Small intestine (tissue), 16 donors: ENCODE measurements at places on chromosomes 12 and 14.
A peak's percentile ranks its signal among the peaks of the same experiment; 100 is the strongest.

DNA sequence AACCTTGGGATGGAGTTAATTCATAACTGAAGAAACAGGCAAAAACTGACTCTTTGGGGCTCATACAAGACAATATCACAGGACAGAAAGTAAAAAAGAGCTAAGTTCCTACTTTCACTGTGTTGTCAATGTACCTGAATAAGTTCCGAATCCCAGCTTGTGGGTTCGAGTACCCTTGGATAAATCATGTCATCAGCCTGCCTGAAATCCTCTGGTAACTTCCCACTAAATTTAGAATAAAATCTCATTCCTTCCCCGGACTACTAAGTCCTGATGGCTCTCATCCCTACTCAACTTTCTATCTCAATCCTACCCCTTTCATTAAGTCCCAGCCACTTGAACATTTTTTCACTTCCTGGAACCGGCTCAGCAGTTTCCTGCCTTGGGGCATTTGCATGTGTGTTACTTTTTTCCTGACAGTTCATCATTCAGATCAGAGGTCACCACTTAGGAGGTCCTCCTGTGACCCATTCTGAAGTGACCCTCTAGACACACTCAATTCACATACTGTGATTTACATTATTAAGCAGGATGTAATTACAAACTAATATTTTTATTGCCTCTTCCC, 12.7 kb downstream of the ERP29 start:
- no peak for DNase-seq

GRCh38 chr14:28143316-28143715, 623.3 kb upstream of the FOXG1 start:
- DNase-seq, result no peak

DNA sequence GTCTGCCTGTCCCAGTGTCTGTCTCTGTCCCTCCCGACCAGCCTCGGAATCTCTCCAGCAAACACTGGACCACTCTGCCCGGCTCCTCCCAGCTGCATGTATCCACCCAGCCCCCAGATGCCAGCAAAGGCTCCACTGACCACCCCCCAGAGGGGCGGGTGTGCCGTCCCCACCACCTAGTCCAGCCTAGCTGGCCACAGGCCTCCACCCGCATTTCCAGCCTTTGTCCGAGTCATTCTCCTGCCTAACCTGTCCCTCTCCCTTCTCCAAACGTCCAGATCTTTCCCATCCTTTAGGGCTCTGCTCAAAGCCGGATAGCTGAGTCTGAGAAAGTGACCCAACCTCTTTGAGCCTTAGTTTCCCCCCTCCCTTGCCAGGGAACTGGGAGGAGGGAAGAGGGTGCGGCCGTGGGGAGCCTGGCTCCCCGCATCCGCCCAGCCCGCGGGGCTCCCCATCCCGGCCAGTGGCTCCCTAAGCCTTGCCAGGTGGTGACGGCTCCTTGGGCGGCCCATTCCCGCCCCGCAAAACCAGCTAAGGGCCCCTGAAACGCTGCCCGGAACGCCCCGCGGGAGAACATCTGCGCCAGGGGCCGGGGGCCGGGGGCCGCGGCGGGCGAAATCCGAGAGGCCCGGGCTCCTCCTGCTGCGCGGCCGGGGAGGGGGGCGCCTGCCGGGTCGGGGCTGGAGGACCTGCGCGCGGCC, 34.6 kb upstream of the ANKRD9 start:
- no peak for DNase-seq

DNA sequence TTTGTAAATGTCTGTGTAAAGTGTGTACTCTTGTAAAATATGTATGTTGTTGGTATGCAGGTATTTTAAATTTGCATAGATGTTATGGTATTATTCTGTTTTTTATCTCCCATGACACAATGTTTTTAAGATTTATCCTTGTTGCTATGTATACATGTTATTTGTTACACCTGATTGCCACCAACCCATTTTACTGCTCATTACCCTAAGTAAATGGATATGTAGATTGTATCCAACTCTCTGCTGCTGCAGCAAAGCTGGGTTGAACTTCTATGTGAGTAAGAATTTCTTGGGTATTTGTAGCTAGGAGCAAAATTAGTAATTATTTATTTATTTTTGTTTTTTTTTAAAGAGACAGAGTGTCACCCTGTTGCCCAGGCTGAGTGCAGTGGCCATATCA, 6.2 kb downstream of the APAF1 start:
- no peak for DNase-seq

- DNase-seq, result no peak
Measured at GRCh38 chr12:113533842-113534375, 62.2 kb upstream of the LHX5 start.

- DNase-seq, result no peak
Measured at GRCh38 chr14:42944284-42944683, 1337.6 kb downstream of the LRFN5 start.

DNA sequence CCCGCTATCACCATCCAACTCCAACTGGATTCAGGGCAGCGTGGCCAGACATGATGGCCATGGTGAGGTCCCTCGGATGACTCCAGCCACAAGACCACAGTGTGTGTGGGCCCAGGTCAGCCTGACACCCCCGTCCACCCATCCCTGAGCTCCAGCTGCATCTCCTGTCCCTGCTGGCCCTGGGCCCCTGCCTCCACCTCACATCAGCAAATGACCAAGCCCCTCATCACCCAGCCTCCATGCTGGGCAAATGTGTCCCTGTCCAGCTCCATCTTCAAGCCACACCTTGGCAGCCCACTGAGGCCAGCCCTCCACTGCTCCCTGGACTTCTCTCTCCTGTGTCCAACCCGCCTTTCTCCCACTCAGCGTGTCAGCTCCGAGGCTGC, 3.2 kb downstream of the GPR132 start:
- DNase-seq, result no peak

- no peak for DNase-seq
Measured at GRCh38 chr14:104428860-104429259, 150.7 kb upstream of the C14orf180 start.

DNA sequence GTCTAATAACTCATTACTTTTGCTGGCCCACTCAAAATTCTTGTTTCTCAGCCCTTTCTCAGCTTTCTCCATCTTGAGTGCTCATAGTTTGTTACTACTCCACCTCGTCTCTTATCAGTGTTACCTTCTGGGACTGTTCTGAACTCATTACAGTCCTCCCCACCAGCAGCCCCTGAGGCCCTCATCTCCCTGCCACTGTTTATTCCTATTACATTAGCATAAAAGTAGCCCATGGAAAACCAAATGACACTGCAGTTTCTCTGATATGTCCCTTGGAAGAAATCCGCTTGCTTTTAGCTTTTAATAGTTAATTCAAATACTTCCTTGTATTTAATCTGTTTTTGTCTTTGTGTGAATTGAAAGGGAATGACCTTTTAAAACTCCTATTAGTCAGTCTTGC, 7.6 kb downstream of the AKAP6 start:
- no peak for DNase-seq

DNA sequence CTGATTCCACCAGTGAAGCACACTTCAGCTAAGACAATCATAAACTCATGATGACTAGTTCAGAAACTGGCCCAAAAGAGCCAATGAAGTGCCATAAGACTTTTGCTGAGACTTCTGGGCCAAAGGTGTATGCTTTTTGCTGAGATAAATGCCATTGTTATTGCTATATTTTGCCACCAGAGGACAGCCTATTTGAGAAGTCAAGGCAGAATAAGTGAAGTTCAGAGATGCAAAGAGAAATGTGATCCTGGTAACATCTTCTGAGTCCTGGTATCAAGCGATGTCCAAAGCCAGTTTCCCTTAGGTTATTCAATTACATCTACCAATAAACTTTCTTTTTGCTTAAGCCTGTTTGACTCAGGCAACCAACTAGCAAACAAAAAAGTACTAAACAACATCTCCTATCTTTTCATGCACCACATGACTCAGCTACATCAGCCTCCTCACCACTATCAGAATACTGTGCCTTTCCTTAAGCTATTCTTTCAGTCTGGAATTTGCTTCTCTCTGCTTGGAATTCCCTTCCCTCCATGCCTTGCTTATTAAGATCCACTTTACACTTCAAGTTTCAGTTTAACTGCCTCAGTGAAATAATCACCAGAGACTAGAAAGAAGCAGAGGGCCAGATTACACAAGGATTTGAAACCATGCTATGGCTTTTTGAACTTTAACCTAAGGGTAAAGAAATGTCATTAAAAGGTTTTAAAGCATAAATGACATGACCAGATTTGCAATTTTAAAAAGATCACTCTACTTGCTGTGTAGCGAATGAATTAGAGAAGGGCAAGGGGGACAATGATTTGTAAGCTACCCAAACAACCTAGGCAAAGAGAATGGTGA, 14.0 kb downstream of the CRY1 start:
- DNase-seq, result peak; percentile 35

GRCh38 chr12:105234197-105234596, 1.8 kb downstream of the APPL2 start:
- no peak for DNase-seq

GRCh38 chr14:76814726-76815645, 2.3 kb upstream of the ANGEL1 start:
- DNase-seq, result no peak

- DNase-seq, result no peak
Measured at GRCh38 chr12:48182631-48183030, 813 bp upstream of the CCDC184 start.

DNA sequence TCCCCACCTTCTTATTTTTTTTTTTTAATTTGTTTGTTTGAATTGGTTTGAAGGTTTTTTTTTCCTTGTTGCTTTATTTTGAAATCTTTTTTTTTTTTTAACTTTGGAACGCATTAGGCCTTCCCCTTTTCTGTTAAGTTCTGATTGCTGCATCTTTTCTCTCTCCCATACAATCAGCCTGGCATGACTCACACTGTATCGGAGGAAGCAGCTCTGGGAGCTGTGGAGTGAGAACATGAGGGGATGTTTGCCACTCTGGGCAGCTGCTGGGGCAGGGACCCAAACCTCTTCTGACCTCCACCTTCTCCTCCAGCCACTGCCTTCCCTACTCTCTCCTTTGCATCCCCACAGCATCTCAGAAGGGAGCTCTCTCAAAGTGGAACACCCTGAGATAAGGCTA, 160.3 kb upstream of the FKBP4 start:
- DNase-seq, result no peak

GRCh38 chr12:71602761-71603577, 60.7 kb downstream of the ZFC3H1 start:
- no peak for DNase-seq

- DNase-seq, result no peak
Measured at GRCh38 chr14:81594012-81594411, 60.4 kb upstream of the SEL1L start.

GRCh38 chr14:95431199-95432143, 85.0 kb downstream of the SYNE3 start:
- peak; percentile 35 for DNase-seq

- peak; percentile 59 for DNase-seq
Measured at GRCh38 chr12:42372154-42372791, 46.3 kb downstream of the PPHLN1 start.

DNA sequence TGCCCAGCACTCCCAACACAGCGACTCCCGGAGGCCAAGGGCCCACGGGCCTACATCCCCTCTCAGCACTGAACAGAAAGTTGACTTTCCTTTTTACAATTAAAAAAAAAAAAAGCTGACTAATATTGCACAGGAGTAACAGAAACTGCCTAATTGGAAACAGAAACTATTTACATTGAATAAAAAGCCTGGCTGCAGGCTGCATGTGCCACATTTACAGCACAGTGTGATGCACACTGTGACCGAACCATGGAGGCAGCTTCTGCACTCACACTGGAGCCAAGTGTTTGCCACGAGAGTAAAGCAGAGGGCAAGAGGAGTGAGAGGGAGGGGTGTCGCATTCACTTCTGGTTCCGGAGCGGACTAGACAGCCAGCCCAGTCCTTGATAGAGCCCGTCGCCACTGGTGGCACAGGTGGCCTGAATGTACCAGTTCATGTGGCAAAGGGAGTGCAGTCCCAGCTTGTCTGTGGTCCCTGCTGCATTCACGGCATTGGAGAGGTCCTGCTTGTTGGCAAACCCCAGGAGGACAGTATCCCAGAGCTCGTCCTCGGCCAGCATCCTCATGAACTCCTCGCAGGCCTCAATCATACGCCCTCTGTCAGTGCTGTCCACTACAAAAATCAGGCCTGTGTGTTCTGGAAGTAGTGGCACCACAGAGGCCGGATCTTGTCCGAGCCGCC, 59.2 kb downstream of the SPPL3 start:
- DNase-seq, result no peak

- peak; percentile 85 for DNase-seq
Measured at GRCh38 chr14:23120541-23121251, 1.6 kb upstream of the CEBPE start.

GRCh38 chr12:20438299-20438779, 70.0 kb downstream of the PDE3A start:
- DNase-seq, result no peak

DNA sequence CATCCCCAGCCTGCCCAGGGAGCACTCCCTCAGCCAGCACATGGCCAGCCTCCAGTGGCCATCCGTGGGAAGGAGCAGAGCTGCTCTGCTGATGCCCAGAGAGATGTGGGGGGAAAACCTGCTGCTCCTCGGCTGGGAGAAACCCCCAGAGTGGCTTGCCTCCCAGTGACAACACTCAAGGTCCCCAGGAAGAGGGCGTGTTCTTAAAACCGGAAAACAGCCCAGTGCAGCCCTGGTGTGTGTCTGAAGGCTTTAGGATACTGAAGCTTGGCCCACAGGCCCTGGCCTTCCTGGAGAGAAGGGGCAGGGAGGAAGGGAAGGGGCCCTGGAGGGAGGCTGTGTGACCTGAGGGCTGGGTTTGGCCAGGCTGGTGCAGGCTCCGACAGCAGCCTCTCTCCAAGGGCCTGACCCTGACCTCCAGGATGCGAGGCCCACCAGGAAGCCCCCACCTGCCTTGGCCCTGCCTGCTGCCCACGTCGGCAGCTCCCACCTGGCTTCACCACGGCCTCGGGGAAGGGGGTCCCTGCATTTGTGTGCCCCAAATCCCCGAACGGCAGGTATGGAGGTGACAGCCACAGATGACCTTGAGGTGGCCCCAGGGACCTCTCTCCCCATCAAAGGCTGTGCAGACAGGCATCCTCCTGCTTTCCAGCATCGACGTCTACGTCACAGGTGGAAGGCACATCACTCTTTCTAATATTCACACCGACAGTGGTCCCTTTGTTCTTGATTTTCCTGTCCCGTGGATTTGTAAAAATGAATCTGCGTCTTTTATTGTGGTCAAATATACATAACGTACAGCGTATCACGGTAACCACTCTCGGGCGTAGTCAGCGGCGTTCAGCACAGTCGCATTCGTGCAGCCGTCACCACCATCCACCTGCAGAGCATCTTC, 190.0 kb upstream of the C14orf180 start:
- no peak for DNase-seq

DNA sequence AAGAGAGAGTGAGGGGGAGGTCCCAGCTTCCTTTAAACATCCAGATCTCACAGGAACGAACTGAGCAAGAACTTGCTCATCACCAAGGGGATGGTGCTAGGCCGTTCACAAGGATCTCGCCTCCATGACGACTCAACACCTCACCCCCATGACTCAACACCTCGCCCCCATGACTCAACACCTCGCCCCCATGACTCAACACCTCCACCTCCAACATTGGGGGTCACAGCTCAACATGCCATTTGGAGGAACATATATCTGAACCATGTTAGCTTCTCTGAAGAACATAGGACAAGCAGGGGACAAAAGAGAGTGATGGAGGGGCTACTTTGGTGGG, 66.0 kb upstream of the LHX5 start:
- no peak for DNase-seq
